ENCODE measurements at places on chromosomes 2 and 18. TPM values are rescaled to one million over a fixed set of nuclear protein-coding genes. Genes with fewer than 3 reads are reported as not detected.

The CRACDL gene
- 11.5 TPM for total RNA-seq

The NT5DC4 gene
- total RNA-seq, result 0.83 TPM

The WNT10A gene
- total RNA-seq, result 0.65 TPM

The LRRC30 gene
- total RNA-seq, result not detected

The UGT1A8 gene
- total RNA-seq, result 0.26 TPM

The CIDEA gene
- total RNA-seq, result 1.2 TPM

The ZNF521 gene
- 48.8 TPM for total RNA-seq

The ACVR1 gene
- total RNA-seq, result 27.8 TPM

The BIN1 gene
- 41.7 TPM for total RNA-seq

The DSC3 gene
- 0.51 TPM for total RNA-seq

The ACTG2 gene
- total RNA-seq, result 20.5 TPM

The ZC3H15 gene
- 74.7 TPM for total RNA-seq

The GALNT5 gene
- 35.9 TPM for total RNA-seq

The OTOF gene
- total RNA-seq, result 0.09 TPM

The TIGD1 gene
- total RNA-seq, result 3.5 TPM

The CYP26B1 gene
- 2.6 TPM for total RNA-seq

The ANKRD62 gene
- 0.06 TPM for total RNA-seq

The LYPD1 gene
- 0.28 TPM for total RNA-seq

The EFR3B gene
- 6.1 TPM for total RNA-seq

The LIMS2 gene
- 111 TPM for total RNA-seq

The RPIA gene
- 18.4 TPM for total RNA-seq

The SLC19A3 gene
- total RNA-seq, result 56.5 TPM

The SYT4 gene
- 0.61 TPM for total RNA-seq

The MYO5B gene
- total RNA-seq, result 24.5 TPM

The MEMO1 gene
- total RNA-seq, result 30.7 TPM

The HOXD13 gene
- not detected for total RNA-seq

The SP9 gene
- not detected for total RNA-seq

The CNTNAP5 gene
- 0.03 TPM for total RNA-seq

The SNTG2 gene
- 1.6 TPM for total RNA-seq

The CDK5R2 gene
- total RNA-seq, result 0.17 TPM

The TUBA4A gene
- 15.6 TPM for total RNA-seq

The FOXD4L1 gene
- not detected for total RNA-seq

The RAMP1 gene
- total RNA-seq, result 10.5 TPM

The TYMS gene
- 23.4 TPM for total RNA-seq

The TXNDC2 gene
- not detected for total RNA-seq

The RANBP2 gene
- 58.8 TPM for total RNA-seq

The SERPINB10 gene
- 0.64 TPM for total RNA-seq

The RGPD3 gene
- total RNA-seq, result 0.09 TPM

The CDC42EP3 gene
- total RNA-seq, result 38.7 TPM

The CRYBA2 gene
- total RNA-seq, result not detected

The CXCR1 gene
- total RNA-seq, result 1.9 TPM

The SCYGR4 gene
- total RNA-seq, result not detected

The KCNG2 gene
- 0.80 TPM for total RNA-seq

The TCF23 gene
- total RNA-seq, result 0.18 TPM

The RBM44 gene
- 0.80 TPM for total RNA-seq

The ACVR1C gene
- total RNA-seq, result 0.82 TPM

The NR4A2 gene
- 7.9 TPM for total RNA-seq

All from lung (tissue), 17 donors.